ENCODE measurements at places on chromosomes 7 and 10.

- no peak for DNase-seq
Measured at GRCh38 chr7:28596245-28596935, 184.1 kb downstream of the CREB5 start.

GRCh38 chr7:120395526-120396019 is 122.6 kb downstream of the KCND2 start:
- no peak for DNase-seq

DNA sequence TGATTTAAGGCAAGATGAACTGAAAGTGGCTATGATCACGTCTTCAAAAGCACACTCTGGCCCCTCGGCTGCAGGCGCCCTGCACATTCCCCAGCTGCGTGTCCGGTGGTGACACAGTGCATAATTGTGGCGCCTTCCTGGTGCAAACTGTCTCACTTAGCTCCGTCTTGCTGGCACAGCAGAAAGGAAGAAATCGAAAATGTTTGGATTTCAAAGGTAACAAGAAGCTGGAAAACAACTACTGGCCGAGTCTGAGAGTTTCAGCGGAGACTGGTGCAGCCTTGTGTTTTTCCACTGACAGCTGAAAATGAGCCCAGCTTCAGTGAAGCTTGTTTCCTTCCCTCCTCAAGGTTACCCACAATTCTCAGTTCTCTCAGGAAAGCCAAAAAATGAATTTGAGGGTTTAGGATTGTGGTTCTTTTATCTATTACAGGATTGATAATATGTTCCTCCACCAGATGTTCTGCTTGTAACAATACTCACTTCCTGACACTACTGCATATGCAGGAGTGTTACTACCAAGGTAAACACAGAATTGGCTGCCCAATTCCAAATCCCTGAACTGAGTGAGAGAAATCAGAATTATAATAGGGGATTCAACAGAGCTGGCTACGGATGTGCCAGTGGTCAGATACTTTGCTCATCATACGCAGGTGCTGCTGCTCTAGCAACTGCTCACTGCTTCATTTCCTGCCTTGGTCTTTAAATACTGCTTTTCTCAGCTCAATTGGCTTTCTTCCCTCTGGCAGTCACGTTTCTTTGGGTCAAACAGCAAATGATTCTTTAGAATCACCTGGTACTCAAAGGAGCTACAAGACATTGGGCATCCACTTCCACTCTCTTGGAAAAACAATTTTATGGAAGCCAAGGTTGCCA is 63.7 kb downstream of the TRUB1 start:
- no peak for DNase-seq

DNA sequence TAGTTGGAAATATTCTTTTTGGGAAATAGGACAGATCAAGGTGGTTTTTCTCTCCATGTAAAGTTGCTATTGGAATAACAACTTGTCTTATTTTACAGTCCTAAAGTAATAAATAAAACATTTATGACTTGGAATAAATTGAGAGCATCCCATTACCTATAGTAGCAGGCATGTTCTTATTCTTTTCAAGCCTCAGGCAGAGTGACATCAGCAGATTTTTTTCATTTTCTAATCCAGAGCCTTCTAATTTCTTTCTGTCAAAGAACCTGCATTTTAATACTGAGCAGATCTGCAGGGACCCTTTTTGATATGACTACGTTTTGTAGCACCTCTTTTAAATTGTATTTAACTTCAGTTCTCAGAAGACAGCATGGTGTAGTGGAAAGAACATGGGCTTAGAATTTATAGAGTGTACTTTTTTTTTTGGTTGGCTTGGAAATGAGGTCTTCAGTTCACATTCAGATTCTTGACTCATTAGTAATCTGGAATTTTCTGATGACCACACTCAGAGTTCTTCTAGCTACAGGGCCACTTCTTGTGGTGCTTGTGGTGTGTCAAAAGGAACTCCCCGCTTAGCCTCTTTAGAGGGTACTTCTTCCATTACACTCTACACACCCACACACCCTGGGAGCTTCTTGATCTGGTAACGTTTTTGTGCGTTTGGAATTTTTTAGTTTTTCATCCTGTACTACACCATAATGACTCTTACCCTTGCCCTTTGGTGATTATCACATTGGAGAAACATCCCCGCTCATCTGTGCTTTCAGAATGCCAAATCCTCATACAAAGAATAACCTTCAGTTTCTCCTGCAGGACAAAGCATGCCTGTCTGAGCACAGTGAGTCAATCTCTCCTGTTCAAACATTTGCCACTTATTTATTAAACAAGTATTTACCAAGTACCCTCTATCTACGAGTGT is 34.6 kb downstream of the AGK start:
- peak; percentile 62 for DNase-seq

- DNase-seq: no peak
Measured at GRCh38 chr7:125125315-125125714, 195.7 kb upstream of the POT1 start.
